ENCODE measurements at places on chromosomes 13 and 19.

- DNase-seq = no peak
These were observed 143.4 kb downstream of the NALCN start for GRCh38 chr13:101272886-101273285.

DNA sequence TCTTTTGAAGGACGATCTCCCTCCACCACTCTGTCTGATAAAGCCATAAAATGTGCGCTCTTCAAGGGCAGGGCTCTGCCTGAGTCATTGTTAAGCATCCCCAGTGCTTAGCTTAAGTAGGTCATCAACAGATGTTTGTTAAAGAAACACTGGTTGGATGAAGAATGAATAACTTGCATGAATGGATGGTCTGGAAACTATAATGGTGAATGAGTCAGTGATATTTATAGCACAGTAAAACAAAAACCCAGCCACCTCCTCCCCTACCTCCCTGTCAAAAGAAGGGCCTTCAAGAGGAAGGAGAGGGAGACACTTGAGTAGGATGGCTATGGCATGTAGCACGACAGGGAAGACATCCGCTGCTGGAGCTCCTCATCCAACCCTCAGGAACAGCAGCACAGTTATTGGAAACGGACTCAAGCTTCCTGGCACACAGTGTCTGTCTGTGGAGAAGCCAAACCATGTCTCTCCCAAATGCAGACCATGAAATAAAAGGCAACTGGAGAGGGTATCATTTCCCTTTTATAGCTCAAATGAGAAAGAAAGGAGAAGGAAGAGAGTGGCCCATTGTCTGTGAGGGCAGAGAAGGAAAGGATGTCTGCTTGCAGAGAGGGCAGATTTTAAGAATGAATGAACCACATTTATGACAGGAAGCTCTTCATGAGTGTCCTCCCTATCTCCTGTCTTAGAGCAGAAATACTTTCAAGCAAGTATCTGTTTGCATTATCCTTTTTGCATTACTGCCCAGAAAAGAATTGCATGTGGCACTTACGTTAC, 183.5 kb upstream of the UBL3 start:
- no peak for DNase-seq

DNA sequence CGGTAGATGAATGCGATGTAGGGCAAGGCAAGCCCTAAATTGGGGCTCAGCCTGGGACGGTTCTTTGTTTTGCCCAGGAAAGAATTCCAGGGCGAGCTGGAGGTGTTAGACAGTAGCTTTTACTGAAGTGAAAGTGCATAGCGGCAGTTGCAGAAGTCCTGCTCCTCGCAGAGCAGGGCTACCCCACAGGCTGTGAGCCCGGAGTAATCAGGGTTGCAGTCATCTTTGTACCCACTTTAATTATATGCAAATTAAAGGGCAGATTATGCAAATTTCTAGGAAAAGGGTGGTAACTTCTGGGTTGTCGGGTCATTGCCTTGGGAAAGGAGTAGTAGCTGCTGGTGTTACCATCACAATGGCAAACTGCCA, 30.5 kb downstream of the VAV1 start:
- DNase-seq = no peak

DNA sequence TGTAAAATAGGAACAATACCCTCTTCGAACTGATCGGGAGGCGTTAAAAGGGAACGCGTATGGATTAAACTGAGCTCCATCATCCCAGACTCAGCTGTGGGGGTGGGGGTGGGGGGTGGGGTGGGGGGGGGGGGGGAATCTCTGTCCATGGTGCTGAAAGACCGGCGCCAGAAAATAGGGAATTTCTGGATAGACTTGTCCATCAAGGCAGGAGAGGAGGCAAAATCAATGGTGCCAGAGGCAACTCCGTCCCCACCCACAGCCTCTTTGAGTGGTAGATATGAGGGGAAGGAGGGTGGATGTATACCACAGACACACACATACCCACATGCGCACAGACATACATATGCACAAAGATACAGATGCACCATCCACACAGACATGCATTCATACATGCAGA, 37.4 kb downstream of the ZNF787 start:
- no peak for DNase-seq

DNA sequence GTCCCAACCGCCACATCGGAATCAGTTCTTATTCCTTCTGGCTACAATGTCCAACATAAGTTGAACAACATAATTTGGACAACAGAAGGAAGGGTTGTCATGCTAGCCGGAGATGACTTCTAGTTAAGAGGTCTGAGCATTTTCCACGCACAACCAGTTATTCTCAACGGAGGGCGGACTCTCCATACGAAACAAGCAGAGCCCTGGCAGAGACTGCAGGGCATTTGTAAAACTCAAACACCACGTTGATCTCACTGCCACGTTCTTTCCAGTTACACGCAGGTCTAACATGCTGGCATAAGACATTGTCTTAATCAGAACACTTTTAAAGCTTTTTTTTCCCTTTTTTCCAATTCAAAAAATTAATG, 38.3 kb upstream of the DCUN1D2 start:
- no peak for DNase-seq

DNA sequence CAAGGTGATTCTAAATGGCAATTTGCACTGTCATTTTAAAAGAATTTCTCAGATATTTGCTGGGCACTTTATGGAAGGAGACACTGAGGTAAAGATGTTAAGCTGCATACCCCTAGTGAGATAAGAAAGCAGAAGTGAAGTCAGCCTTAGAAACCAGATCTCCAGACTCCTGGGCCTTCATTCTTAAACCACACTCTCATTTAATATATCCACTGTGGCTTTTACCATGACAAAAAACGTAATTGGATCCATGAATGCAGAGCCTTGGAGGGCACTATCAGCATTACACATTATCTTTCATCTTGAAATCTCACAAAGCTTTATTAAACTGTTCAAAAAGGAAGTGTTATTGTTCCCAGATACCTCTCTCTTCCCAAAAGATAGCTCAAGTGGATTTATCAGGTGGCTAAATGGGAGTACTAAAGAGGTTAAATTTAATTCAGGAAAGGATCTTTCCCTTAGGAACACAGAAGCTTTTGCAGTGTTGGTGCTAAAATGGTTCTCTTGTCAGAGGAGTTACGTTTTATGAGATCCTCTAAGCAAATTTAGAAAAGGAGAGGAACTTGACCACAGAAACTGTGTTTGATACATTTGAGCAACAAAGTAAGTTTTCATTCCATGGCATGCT, 1060.4 kb downstream of the EFNB2 start:
- DNase-seq = no peak

- no peak for DNase-seq
These were observed 17.8 kb downstream of the NHLRC3 start for GRCh38 chr13:39056018-39056417.

GRCh38 chr19:47022140-47022536, 2.5 kb downstream of the NPAS1 start:
- no peak for DNase-seq

DNA sequence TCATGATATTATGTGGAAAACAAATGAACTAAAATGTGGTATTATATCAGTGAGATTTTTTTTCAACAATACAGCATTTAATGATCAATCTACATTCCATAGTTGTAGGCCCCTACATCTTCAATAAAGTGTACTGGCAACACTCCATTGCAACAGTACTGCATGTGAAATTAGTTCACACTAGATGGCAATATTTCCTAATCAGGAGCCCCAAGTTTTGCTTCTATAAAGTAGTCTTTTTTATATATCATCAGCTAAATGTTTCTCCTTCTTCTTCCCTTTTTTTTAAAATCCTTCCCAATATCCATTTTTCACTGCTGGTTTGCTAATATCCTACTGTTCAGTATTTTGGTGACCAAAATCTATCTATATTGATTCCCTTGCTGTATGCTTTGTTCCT, 528.3 kb upstream of the ATXN8OS start:
- no peak for DNase-seq

- DNase-seq = no peak
These were observed 997 bp upstream of the ZNF446 start for GRCh38 chr19:58474997-58475713.

GRCh38 chr13:113417008-113417751, 36.1 kb downstream of the ADPRHL1 start:
- no peak for DNase-seq

DNA sequence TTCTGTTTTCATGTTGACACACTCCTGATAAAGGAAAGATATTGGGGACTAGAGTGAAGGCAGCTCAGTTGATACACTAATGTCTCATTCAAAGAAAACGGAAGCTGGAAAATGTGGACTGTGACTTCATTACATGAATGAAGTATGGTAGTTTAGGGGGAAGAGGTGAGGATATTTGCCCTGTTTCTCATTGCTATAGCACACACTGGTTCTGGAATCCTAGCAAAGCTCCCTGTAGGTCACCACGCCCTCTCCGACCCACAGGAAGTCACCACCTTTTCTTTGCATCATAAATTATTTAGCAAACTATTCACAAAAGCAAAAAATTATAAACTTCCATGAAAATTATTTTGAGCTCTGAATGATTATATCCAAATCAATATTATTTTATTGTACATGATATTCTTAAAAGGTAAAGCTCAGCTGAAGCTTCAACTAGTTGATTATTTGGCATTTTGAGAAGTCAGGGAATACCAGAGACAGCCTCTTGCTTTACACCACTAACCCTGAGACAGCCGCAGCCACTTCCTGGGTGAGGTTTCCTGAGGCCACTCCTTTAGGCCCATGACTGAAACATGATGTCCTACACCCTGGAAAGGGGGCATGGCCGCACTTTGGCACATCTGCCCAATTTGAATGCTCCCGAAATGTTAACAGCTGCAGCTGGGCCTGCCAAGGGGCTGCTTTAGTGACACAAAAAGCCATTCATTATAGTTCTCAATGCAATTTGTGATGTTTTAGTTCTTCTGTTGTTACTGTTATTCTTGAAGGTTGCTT, 50.0 kb upstream of the WDFY2 start:
- no peak for DNase-seq
